Right hindlimb (tissue), 1 donor: ENCODE measurements at places on chromosomes 7 and 10.

DNA sequence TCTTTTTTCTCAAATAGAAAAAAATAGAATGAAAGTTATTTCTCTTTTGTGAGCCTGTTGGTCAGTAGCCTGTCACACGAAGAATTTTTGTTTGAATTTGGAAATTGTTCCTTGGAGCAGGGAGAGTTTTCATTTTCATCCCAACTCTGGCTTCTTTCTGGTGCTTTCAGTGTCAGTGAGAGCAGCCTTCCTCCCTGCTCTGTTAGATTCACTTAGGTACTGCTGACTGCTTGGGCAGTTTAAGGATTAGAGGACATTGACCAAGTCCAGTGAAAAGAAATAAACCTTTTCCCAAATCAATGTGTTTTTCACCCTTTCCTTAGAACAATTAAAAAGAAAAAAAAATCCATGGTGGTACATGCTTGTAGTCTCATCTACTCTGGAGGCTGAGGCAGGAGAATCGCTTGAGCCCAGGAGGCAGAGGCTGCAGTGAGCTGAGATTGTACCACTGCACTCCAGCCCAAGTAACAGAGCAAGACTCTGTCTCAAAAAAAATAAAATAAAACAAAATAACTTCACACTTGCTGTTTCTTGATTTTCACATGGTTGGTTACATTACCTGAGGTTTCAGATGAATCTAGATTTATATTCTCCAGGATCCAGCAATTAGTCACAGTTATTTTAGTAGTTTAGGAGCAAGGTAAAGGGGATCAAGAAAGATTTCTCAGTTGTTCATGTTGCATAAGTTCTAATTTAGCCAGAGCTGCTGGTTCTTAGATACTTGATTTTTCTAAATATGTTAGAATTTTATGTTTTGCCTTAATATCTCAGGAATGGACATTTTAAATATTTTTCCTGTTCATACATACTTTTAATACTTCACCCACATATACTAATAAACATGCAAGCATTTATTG, 63.1 kb downstream of the ZNRF2 start:
- no peak for DNase-seq

DNA sequence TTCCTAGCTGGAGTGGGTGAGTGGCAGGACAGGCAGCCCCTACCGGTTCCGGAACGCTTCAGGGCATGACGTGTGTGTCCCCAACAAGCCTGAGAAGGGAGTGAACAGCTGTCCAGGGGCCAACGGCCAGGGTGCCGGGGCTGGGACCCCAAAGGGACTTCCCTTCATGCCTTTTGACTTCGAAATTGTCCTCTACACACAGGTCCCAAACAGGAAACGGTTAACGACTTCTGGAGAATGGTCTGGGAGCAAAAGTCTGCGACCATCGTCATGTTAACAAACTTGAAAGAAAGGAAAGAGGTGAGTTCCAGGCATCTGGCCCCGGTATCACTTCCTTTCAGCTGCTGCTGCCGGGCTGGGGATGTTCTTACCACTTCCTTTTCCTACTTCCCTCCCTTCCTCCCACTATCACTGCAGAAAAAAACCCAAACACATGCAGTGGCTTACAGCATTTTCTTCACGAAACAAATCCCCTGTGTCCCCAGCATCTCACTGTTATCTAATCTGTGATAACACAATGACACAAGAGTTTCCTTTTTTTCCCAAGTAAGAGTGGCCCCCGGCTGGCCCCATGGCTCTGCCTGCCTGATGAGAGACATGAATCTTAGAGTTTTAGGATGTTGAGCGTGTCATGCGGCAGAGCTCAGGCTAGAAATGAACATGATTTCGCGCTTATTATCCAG, 63.2 kb downstream of the MKI67 start:
- DNase-seq, result no peak

- no peak for DNase-seq
Measured at GRCh38 chr10:11245510-11245909, 227.8 kb downstream of the CELF2 start.

GRCh38 chr10:78869508-78870454, 199.0 kb upstream of the ZMIZ1 start:
- no peak for DNase-seq

GRCh38 chr10:87092376-87092860, 2.2 kb downstream of the GLUD1 start:
- DNase-seq, result no peak

GRCh38 chr7:30971840-30972563, 8.2 kb downstream of the GHRHR start:
- DNase-seq, result no peak

GRCh38 chr7:35593899-35594298, 101.0 kb downstream of the HERPUD2 start:
- DNase-seq, result no peak

- no peak for DNase-seq
Measured at GRCh38 chr7:27627146-27627545, 35.5 kb downstream of the HIBADH start.

DNA sequence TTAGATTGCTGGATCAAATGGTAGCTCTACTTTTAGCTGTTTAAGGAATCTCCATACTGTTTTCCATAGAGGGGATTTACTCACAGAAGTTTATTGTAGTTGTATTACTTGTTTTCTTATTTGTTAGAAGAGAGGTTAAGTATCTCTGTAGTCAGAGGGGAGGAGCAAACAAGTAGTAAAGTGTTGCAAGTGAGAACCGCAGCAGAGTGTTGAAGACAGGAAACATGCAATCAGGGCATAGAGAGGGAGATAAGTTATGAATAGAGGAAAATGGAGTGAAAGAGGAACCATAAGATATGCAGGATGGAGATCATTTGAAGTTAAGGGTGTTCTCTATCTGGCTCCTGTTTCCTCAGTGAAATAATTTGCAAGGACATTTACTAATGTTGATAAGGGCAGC, 331.4 kb upstream of the TMEM229A start:
- no peak for DNase-seq

GRCh38 chr10:110837418-110838171, 34.1 kb upstream of the PDCD4 start:
- DNase-seq, result no peak

- no peak for DNase-seq
Measured at GRCh38 chr10:58516119-58516518, 3.4 kb downstream of the BICC1 start.

GRCh38 chr7:127833641-127834040, 181.6 kb downstream of the SND1 start:
- DNase-seq, result no peak

GRCh38 chr7:8151161-8151725, 110.7 kb downstream of the ICA1 start:
- DNase-seq, result peak; percentile 30

DNA sequence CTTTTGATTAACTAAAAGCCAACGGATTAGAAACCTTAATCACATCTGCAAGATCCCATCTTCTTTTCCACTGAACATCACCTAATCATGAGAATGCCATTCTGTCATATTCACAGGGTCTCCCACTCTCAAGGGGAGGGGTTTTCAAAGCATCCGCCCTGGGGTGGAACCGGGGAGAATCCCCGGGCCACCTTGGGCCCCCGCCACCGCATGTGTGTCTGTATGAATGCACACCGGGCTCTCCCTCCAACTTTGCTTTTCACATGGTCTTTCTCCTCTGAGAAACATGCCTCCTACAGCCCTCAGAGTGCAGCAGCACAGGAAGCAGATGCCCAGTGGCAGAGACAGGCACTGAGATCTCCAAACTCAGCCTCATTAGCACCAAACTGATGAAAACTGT, 233.2 kb upstream of the PPP2R2D start:
- DNase-seq, result no peak

DNA sequence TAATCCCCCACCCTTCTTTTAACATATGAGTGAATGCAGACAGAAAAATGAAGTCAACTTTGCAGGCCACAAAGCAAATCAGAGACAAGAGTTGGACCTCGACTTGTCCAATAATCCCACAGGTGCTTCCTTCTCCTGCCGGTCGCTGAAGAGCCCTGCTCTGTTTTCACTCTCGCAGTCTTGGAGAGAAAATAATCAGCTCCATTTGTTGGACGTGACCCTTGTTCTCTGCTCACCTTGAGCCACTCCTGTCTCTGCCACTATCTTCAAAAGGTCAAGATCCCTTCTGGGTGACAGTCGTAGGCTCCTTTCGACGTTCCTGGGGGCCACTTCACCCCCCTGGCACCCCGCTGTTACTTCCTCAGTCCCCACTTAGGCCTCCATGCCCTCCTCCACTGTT, 2.8 kb upstream of the KLF6 start:
- DNase-seq, result no peak

DNA sequence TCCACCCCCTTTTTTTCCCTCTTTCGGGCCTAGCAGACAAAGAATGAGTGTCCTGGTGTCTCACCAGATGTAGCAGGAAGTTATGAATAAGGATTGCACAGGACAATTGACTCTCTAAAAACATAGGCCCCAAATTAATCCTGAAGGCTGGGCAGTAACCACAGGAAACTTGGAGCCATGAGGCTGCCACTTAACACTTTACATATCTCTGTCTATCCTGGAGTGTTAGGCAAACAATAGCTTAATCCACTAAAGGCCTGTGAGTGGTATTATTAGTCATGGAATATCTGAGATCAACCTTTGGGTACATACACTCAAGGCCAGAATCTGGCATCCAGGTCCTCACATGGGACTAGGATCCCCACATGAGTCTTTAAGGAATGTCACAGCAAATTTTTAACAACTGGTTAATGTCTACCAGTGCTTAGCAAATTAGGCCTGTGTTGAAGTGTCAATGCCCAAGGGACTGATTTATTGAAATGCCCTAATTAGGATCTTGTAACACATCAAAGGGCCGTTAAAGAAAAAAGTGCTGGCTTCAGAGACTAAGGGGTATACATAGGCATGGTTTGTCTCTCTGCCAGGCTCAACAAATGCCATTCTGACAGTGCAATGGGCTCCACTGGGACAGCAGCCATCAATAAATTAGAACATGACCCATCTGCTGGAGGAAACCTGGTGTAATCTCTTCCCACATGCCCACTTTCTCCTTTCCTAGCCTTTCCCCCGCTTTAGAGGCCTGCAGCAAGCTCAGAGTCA, 196.7 kb upstream of the TBX20 start:
- no peak for DNase-seq

DNA sequence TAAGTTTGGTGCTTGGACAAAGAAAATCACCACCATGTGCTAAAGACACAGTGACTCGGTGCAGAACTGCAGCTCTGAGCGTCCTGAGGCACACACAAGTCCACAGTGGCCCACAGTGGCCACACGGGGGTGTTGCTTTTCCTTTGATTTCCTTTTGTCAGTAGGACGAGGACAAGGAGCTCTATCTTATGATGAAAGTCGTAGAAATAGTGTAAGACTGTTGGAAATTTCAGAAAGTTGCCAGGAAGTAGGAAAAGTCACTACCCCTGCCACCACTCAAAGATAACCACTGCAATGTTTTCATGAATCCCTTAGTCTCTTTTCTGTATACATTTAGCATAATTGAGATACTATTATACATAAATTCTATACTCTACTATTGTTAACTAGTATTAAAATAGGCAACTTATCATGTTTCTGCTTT, 146.0 kb downstream of the TNS3 start:
- peak; percentile 75 for DNase-seq

DNA sequence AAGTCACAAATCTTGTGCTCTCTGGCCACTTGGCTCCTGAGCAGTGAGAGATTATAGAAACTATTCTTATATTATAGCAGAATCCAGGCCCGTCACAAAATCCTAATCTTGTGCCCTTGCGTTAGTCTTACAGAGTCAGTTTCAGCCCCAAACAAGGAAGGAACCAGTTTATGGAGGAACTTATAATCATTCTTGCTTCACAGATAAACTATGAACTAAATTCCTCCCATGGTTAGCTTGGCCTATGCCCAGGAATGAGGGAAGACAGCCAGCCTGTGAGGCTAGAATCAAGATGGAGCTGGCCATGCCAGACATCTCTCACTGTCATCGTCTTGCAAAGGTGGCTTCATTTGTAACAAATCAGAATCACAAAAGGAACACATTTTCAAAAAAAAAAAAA, 199.7 kb upstream of the PITRM1 start:
- DNase-seq, result no peak

DNA sequence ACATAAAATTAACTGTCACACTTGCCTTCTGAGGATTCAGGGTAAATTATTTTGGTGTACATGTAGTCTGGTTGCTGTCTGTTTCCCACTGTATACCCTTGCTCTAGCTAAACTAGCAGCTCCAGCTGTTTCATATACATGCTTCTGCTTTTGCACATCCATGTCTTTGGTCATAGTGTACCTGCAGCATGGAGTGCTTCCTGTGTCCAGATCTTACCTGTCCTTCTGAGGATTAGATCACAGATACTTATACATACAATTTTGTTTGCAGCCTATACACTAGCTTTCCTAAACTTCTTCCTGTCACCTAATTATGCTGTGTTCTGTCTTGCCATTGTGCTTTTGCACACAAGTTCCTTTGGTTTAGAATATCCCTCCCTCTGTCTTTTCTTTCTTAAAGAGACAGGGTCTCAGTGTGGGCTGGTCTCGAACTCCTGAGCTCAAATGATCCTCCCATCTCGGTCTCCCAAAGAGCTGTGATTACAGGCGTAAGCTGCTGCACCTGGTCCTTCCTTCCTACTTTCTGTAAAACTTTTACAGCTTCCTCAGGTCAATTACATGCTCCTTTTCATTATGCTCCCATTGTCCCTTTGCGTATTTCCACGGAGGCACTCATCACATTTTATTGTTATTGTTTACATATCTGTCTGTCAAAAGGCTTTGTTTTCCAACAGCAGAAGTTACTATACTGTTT, 33.8 kb downstream of the TPST1 start:
- DNase-seq, result no peak

- DNase-seq, result no peak
Measured at GRCh38 chr10:129796710-129797420, 167.2 kb downstream of the EBF3 start.

- no peak for DNase-seq
Measured at GRCh38 chr7:66627881-66628360, 760 bp upstream of the KCTD7 start.

GRCh38 chr7:129903935-129904334, 48.8 kb downstream of the UBE2H start:
- DNase-seq, result no peak

GRCh38 chr10:110643653-110644597, at the start of gene RBM20:
TSS of gene RBM20 (plus strand) at chr10:110644336. CDS start at chr10:110644455, 119 bp downstream.
- peak; percentile 56 for DNase-seq
